Kidney (tissue), 22 donors: ENCODE measurements at places on chromosomes 1 and 21. TPM values are rescaled to one million over a fixed set of nuclear protein-coding genes. Genes with fewer than 3 reads are reported as not detected.

GRCh38 chr1:111769517-111770146, 13.9 kb downstream of the DDX20 start:
- no peaks in the 10 kb centered on the region for H3K27me3 ChIP-seq
- DNase-seq: peak; percentile 80
- H3K36me3 ChIP-seq: peaks cover 11% of the 10 kb centered on the region
- H3K4me1 ChIP-seq: peaks cover 6% of the 10 kb centered on the region
- H3K4me3 ChIP-seq: peak overlapping the region; percentile 10
- H3K27ac ChIP-seq: no peak overlapping the region

DNA sequence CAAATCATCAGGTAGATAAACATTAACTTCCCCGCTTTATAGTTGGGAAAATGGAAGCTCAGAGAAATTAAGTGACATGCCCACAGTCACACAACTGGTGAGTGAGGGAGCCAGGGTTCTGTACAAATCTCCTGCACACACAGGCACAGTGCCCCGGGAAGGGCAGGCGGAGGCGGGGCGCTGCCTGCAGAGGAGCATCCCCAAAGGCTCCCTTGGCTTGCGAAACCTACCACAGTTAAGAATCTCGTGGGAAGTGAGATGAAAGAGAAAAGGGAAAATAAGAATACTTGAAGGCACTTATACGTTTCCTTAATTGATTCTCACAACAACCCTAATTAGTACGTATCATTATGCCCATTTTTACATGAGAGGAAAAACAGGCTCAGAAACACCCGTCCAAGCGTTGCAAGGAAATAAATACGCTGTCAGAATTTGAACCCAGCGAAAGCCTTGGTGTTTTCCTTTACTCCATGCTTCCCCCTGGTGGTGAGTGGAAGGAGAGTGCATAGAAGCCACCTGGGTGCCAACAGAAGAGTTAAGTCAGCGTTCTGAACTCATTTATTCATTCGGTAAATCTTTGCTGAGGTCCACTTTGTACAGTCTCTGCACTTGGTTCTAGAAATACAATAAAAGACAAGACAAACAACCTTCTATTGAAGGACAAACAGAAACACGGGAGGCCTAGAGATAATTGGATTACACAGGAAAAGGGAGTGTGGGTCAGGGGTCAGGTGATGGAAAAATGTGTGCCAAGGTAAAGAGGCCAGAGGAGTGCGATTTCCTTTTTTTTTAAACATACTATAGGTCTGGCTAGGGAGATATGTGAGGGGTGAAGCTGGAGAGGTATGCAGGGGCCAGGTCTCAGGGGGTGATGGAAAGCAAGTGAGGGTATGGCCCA, 28.4 kb downstream of the ACP6 start:
- H3K4me1 ChIP-seq: no peaks in the 10 kb centered on the region
- H3K27ac ChIP-seq: no peak overlapping the region
- no peaks in the 10 kb centered on the region for H3K36me3 ChIP-seq
- H3K4me3 ChIP-seq: no peak overlapping the region

DNA sequence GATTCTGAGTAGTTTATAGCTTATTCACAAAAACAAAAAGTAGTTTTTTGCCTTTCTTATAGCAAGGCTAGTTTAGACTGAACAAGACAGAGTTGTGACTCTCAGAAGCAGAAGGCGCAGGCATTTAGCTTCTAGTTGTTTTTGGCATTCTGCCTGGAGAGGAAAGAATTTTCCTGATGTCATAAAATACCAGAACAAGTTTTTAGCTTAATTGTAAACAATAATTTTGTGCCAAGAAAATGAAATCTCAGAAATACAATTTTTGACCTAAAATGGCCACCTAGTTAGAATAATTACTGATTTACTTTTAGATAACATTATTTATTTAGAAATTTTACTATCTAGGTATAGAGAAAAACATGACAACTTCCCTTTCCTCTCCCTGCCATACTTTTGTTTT, 1.0 kb downstream of the DNAJB4 start:
- no peaks in the 10 kb centered on the region for H3K36me3 ChIP-seq
- peaks cover 6% of the 10 kb centered on the region for H3K4me1 ChIP-seq
- DNase-seq: peak; percentile 90
- H3K4me3 ChIP-seq: peak overlapping the region; percentile 98

- H3K27me3 ChIP-seq: no peaks in the 10 kb centered on the region
- H3K27ac ChIP-seq: no peak overlapping the region
- H3K4me1 ChIP-seq: peaks cover 5% of the 10 kb centered on the region
- H3K4me3 ChIP-seq: no peak overlapping the region
- DNase-seq: no peak
Measured at GRCh38 chr1:1264868-1265272, 8.8 kb downstream of the UBE2J2 start.

CLIC6 gene
- 10.1 TPM for total RNA-seq

GALE gene
- total RNA-seq: 68.1 TPM

VHLL gene
- total RNA-seq: not detected
